Activated CD4-positive, alpha-beta T cell treated with anti-CD3 and anti-CD28 coated beads, Interleukin-10, Interleukin-2, amounts not matched to agents 100 ng/mL and 50 ng/mL, durations not matched to agents 16 hours and 8 hours (primary cell): ENCODE measurements at places on chromosomes 13 and 19.

- DNase-seq = no peak
Observed at GRCh38 chr19:4361152-4362046, 18.0 kb downstream of the MPND start.

DNA sequence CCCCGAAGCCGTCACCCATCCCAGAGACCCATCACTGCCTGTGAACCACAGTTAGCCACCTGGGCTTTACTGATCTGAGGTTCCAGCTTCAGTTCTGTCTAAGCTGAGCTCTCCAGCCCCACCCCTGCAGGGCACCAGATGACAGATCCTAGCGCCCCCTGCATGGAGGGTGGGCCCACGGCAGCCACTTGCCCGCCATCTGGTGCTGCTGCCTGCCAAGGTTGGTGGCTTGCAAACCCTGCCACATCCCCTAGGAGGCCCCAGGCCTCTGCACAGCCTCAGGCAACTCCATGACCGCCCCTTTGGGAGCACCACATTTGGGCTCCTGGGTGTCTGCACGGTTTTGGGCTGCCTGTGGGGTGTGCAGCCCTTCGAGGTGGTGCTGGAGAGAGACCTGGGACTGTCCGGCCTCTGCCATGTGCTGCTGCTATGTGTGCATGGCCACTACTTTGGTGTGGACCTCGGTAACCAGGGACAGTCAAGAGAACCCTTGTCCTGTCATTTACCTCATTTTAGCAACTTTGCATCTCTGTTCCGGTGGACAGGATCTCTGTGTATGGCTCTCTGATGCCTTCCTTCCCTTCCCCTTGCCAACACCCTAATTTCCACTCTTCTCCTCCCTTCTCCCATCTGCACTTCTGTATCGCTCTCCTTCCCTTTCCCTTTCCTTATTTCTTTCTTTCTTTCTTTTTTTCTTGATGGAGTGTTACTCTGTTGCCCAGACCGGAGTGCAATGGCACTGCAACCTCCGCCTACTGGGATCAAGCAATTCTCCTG is 17.4 kb upstream of the SDHAF1 start:
- DNase-seq = peak; percentile 47

- no peak for DNase-seq
Observed at GRCh38 chr13:40626561-40626960, 39.9 kb downstream of the FOXO1 start.

DNA sequence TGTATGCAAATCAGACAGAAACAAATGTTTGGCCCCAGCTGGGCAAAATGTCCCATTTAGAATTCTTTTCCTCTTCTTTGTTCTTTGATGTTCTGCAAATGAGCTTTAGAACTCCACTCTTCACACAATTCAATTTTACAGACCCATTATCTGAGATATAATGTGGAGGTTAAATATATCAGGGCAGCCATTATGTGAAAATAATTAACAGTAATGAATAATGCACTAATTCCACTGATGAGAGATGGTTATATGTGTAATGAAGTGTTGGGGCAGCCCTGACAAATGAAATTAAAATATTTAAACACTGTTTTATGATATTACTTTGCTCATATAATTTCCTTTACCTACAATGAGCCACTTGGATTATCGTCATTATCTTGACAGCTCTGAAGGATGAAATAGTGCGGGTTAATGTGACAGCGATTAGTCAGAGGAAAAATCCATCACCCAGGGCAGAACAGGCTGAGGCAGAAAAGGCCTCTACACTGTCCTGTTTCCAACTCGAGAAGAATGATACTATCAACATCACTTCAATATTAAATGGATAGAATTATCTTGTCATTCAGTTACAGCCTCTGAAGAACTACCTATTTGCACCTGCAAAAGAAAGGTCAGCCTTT is 321.1 kb downstream of the RBM26 start:
- DNase-seq = no peak

GRCh38 chr13:37597477-37598025 is 1.0 kb downstream of the POSTN start:
- no peak for DNase-seq

DNA sequence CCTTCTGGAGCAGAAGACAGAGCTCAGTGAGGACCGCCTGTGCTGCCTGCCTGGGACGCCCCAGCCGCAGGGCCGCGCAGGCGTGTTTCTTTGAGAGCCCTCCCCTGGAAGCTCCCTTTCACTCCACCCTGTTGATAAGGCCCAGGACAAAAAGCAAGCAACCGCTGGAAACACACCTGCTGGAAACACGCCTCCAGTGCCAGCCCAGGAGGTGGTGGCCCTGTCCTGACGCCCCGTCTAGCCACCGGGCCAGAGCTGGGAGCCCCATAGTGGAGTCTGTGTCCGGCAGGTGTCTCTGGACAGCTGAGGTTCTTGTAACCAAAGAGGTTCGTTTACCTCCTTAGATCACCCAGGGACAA is 173.8 kb downstream of the KATNAL1 start:
- no peak for DNase-seq

- DNase-seq = no peak
Observed at GRCh38 chr13:85603735-85604134, 195.5 kb downstream of the SLITRK6 start.

DNA sequence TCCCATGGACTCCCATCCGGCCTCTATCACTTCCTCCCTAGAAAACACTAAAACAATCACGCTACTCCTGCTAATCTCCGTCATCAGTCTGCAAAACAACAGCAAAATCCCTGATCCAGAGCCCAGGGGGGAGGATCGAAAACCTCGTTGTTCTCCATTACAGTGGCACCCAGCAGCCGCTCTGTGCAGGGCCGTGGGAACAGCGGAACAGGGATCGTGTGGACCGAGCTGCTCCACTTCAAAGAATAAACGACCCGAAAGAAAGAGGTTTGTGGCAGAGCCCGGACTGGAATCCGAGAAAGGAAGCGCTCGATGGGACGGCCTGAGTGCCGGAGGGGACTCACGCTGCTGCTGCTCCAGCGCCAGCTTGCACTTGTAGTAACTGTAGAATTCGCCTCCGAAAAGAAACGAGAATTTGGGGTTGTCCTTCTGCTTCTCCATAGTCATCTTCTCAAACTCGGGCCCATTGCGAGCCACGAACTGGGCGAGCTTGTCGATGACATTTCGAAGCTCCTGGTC is 652 bp downstream of the CHERP start:
- DNase-seq = no peak

DNA sequence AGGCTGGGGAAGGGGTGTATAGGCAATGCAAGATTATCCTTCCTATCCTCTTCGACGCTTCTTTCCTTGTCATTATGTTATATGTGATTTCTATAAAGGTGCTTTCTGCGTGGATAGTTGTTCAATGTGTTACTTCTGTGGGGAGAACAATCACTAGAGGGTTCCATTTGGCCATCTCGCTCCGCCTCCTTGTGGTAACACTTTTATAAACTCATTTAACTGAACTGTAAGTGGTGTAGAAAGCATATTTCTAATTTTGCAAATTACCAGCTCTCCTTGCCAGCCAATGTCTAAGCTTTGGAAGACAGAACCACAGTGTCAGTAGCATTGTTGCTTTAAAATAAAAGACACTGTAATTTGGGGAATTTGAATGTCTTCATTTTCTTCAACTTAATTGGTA is 1093.7 kb upstream of the MIR17HG start:
- DNase-seq = no peak

DNA sequence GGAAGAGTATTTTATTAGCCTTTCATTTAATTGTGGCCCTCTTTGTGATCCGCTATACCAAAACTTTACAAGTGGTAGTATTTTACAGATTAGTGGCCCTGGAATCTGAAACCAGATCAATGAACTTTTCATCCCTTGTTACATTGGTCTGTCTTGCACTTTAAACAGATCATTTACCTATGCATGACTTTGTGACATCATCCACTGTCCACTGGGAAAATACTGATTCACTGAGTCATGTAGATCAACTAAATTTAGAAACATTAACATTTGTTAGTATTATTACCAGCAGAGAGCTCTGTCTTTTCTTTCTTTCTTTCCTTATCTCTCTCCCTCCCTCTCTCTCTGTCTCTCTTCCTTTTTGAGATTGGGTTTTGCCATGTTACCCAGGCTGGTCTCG is 17.5 kb downstream of the PCDH8 start:
- no peak for DNase-seq

GRCh38 chr19:8505680-8506401 is 3.4 kb upstream of the PRAM1 start:
- DNase-seq = peak; percentile 79

DNA sequence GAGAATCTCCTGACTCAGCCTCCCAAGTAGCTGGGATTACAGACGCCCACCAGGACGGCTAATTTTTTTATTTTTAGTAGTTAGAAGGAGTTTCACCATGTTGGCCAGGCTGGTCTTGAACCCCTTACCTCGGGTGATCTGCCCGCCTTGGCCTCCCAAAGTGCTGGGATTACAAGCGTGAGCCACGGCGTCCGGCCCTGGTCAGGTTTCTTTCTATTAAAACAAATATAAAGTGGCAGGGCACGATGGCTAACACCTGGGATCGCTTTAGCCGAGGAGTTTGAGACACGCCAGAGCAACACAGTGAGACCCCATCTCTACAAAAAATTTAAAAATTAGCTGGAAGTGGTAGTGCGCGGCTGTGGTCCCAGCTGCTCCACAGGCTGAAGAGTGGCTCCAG is 1.5 kb upstream of the MED25 start:
- DNase-seq = no peak

GRCh38 chr13:51329606-51330005 is 9.9 kb upstream of the SERPINE3 start:
- no peak for DNase-seq

DNA sequence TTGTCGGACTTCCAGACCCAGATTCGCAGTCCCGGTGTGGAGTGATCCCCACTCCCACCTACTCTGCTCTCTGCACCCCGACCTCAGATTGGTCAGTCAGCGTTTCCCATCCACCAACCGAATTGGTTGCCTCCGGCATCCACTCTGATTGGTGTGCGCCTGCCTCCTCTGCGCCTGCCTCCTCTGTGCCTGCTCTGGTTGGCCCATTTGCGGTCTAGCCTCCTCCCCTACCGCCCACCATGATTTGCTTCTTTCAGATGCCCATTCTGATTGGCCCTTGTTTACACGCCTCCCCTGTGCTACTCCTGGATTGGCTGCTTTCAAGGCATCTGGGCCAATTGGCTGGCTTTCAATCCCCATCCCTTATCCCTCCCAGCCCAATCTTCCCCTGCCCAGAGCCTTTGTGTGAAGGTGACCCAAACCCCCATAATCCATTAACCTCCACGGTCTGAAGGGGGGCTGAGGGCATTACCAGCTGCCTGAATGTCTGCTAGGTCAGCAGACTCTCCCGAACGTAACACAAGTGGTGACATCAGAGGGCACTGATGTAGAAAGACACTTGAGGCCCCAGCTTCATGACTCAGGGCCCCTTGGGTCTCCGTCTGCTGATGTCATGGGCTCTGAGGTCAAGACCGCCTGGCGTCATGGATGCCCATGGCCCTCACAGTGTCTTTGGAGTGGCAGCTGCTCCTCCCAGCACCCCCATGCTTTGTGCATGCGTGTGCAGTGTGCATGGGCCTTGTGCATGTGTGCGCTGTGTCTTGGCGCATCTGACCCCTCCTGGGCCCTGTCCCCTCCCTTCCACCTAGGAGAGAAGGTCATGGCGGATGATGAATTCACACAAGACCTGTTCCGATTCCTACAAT is 80.4 kb downstream of the MAP4K1 start:
- no peak for DNase-seq

DNA sequence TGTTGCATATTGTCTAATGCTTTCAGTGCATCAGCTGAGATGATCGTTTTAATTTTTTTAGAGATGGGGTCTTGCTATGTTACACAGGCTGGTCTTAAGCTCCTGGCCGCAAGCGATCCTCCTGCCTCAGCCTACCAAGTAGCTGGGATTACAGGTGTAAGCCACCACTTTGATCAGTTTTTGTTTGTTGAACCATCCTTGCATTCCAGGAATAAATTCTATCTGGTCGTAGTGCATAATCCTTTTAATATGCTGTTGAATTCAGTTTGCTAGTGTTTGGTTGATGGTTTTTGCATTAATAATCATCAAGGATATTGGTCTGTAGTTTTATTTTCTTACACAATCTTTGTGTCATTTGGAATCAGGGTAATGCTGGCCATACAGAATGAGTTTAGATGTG is 4.4 kb downstream of the ZNF211 start:
- DNase-seq = no peak

DNA sequence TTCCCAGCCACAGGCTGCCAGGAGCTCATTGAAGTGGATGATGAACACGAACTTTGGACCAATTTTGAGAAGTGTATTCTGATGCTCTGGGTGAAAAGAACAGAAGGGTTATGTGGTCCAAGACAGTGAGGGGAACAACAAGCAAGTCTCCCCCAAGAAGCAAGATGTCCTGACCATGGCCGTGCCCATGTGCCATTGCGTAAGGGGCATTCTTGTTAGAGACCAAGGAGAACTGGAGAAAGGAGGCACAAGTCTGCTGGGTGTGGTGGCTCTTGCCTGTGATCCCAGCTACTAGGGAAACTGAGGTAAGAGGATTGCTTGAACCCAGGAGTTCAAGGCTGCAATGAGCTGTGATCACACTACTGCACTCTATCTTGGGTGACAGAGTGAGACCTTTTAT is 27.0 kb upstream of the UBAC2 start:
- no peak for DNase-seq

GRCh38 chr19:1952635-1953034 is 11.7 kb downstream of the CSNK1G2 start:
- DNase-seq = no peak

GRCh38 chr13:27712421-27712820 is 79.9 kb upstream of the GSX1 start:
- DNase-seq = peak; percentile 19

DNA sequence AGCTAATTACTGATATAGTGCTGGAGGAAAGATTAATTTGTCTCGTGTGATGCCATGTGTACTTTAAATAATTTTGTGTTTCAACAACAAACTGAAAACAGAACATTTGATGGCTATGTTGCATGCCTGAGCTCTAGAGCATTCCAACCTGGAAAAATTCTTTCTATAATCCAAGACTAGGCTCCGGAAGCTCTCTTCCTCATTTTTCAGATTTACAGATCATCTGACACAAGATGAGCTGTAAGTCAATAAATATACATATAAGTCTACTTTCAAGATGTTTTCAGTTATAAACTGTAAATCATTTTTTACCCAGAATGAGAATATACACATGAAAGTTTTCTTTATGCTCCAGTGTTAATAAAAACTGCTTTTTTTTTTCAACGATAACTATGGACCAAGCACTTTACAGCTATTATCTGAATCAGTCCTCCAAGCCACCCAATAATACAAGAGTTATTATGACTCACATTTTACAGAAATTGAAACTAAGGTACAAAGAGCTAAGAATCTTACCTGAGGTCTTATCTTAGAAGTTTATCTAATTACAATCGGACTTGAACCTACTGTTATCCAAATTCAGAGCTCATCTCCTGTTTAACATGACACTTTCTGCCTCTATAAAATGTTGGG is 6.4 kb upstream of the FOXO1 start:
- no peak for DNase-seq

GRCh38 chr19:46766569-46767317 is 20.5 kb upstream of the STRN4 start:
- peak; percentile 78 for DNase-seq

- DNase-seq = no peak
Observed at GRCh38 chr13:98279473-98280175, 102.6 kb upstream of the RNF113B start.
